ENCODE measurements at places on chromosomes 11 and 22.

DNA sequence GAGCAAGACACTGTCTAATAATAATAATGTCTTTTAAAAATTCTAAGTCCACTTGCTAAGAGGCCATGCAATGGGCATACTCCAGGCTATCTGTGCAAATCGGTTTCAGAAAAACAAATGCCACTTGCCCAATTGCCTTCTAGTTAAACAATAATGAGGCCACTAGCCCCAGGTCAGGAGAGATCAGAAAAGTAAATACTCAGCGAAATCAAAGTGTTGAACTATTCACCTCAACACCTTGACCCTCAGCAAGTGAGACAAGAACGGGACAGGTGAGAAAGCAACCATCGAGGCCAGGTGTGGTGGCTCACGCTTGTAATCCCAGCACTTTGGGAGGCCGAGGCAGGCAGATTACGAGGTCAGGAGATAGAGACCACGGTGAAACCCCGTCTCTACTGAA, 72.3 kb upstream of the SYN3 start:
- DNase-seq = no peak

DNA sequence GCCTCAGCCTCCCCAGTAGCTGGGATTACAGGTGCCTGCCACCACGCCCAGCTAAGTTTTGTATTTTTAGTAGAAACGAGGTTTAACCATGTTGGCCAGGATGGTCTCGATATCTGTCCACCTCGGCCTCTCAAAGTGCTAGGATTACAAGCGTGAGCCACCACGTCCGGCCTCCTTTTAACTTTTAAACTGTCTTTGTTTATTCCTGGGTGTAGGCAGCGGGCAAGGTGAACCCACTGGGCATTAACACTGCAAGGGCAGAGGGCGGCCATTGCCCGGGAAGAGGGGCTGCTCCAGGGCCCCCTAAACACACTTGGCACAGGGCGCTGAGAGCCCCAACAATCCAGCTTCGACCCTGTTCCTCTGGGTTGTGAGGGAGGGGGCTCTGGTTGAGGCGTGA, 693.6 kb downstream of the BRD1 start:
- DNase-seq = no peak

DNA sequence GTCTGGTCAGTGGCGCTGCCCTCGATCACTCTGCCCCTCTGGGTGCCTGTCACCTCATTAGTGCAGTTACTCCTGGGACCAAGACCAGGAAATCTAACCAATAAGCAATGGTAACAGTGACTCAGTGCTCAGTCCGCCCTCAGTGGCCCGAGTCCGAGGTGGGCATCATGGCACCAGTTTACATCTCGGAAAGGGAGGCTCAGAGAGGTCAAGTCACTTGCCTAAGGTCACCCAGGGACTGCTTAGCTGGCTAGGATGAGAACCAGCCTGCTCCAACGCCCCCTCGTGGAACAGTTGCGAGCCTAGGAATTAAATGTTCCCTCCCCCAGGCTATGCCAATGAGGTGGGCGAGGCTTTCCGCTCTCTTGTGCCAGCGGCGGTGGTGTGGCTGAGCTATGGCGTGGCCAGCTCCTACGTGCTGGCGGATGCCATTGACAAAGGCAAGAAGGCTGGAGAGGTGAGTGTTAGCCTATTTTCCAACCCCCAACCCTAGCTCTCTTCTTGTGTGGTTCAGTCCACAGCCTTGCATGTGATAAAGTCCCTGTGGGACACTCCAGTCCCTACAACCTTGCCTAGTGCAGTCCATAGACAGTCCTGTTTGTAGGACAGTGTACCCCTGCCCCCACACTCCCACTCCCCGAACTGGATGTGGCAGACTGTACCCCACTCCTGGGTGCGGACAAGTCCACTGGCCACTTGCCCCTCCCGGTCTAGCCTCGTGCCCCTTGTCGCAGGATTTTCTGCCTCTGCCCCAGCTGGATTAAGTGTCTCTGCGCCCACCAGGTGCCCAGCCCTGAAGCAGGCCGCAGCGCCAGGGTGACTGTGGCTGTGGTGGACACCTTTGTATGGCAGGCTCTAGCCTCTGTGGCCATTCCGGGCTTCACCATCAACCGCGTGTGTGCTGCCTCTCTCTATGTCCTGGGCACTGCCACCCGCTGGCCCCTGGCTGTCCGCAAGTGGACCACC, 1.1 kb downstream of the MTFP1 start:
- DNase-seq = peak; percentile 89

- peak; percentile 74 for DNase-seq
These were observed 1.6 kb upstream of the BCR start for GRCh38 chr22:23178512-23179254.

DNA sequence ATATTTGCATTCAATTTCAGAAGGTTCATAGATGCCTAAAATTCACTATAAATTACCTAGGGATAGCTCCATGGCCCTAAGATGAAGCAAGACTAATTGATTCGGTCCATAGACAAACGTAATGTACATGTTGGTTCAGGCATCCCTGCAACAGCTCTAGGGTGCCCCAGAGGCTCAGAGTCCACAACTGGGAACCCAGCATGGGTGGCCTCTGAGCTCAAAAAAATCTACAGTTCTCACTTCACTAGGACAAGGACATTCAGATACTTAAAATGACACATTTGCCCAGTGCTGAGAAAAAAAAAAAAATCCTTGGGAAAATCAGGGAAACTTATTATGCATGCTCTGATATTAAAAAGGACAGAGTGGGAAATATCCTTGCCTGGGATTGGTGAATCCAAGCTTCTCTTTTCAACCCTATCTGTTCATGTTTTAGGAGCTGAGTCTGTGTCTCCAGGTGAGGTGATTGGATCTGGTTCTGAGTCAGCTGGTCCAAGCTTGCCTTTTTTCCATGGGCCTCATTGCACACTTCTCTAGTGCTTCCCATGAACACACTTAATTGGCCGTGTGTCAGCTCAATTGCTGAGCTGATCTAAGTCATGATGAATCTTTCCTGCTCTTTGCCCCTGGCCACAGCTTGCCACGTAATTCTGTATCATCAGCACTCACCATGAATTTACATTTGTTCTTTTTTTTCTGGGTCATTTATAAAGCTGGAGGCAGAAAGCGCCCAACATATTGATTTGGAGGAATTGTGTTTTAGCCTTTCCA, 116.3 kb upstream of the RCN1 start:
- no peak for DNase-seq

- DNase-seq = no peak
These were observed 640.2 kb upstream of the KIRREL3 start for GRCh38 chr11:127640561-127641451.

DNA sequence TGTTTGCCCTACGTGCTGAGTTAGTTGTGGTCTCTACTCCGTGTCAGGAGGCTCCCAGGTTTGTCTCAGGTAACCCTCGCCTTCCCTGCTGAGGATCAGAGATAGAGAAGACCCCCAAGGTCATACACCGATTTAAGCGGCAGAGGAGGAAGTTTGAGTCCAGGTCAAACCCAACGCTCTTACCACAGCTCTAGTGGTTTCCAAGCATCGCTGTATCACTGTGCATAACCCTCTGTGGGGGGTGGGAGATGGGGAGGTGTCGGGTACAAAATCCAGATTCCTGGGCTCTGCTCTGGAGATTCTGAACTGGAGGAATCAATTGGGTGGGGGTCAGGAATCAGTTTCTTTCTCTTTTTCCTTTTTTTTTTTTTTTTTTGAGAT, 627 bp downstream of the DNAJC4 start:
- no peak for DNase-seq

- no peak for DNase-seq
These were observed 12.1 kb upstream of the EHD1 start for GRCh38 chr11:64890522-64890939.

GRCh38 chr11:130916238-130916855, at the start of gene SNX19:
Gene SNX19, minus strand, starts transcription at chr11:130916479. Its CDS starts 540 bp downstream, at chr11:130915939.
- DNase-seq = peak; percentile 92
